Stimulated activated CD4-positive, alpha-beta T cell treated with anti-CD3 and anti-CD28 coated beads, TNF-alpha, amount 100 ng/mL, for 1 hour (primary cell): ENCODE measurements at places on chromosomes 3 and 15.

GRCh38 chr3:122609798-122610559, 32.5 kb downstream of the PARP15 start:
- no peak for DNase-seq

GRCh38 chr3:44030687-44031305, 210.9 kb upstream of the TOPAZ1 start:
- no peak for DNase-seq

DNA sequence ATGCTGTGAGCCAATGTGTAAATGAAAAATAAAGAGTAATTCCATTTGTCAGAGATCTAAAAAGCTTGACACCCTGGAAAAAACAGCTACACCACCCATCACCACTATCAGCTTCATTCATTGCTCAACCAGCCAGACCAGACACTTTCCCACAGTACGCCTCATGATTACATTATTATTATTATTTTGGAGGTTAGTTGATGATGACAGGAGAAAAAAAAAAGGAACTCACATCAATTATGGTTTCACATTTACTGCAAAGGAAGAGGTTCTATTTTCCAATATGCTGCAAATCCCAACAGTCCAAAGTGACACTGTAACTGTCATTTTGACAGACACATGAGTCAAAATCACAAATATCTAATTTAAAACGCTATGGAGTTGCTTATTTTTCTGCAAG, 134.7 kb upstream of the TSC22D2 start:
- no peak for DNase-seq

- no peak for DNase-seq
These were observed 646.0 kb downstream of the TUSC7 start for GRCh38 chr3:117355566-117355965.

- DNase-seq: no peak
These were observed 277.5 kb upstream of the AGTR1 start for GRCh38 chr3:148420242-148420641.

- DNase-seq: no peak
These were observed 28.1 kb upstream of the KLHL6 start for GRCh38 chr3:183583331-183584245.

GRCh38 chr3:114022145-114022802, 34.1 kb downstream of the CCDC191 start:
- no peak for DNase-seq

DNA sequence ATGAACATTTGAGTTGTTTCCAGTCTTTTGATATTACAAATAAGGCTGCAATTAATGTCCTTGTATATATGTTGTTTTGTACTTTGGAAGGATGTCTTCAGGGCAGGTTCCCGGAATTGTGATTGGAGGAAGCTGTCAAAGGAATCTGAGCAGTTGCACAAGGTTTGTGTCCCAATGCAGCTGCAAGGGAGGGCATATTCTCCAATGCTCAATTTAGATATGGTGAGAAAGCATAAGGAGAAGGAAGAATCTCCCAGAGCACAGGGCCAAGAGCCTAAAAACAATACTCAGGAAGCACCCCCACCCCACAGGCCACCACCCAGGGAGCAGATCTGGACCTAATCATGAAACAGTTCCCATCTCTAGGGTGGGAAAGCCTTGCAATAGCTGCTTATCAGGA, 228.0 kb upstream of the LRRFIP2 start:
- no peak for DNase-seq

DNA sequence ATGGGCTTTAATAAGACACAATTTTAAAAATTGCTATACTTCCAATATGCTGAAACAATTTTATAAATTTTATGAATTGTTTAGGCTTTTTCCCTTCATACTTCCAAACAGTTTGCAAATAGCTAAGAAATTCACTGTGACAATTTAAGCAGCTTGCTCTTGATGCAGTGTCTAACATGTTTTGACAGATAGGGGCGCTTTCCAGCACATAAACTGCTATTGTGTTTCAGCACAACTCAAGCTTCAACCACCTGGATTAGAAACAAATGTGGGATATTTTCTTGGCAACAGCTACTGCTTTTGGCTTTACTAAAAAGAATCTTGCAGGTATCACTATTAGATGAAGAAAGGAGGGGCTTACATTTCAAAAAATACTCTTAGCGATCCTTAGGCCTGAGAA, 565.8 kb upstream of the DPPA4 start:
- DNase-seq: no peak

DNA sequence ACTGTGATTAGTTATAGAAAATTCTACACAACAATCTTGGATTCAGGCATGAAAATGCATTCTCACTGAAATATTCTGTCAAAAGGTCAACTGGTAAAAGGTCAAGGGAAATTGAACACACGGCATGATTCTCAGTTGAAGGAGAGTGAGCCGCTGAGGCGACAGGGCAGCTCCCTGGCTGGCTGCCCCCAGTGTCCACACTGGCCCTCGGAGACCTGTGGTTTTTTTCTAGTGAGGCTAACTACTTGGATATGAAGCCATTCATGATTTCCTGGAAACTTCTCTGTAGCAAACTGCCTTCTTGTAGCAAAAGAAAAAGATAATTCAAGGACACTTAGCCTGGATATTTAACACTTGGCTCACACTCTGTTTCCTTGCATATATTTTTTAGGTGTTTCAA, 37.2 kb downstream of the AADACL2 start:
- DNase-seq: no peak

GRCh38 chr15:65424683-65425082, 1.9 kb upstream of the IGDCC4 start:
- DNase-seq: no peak

- DNase-seq: no peak
These were observed 127.2 kb downstream of the NFKBIZ start for GRCh38 chr3:101976473-101976872.

DNA sequence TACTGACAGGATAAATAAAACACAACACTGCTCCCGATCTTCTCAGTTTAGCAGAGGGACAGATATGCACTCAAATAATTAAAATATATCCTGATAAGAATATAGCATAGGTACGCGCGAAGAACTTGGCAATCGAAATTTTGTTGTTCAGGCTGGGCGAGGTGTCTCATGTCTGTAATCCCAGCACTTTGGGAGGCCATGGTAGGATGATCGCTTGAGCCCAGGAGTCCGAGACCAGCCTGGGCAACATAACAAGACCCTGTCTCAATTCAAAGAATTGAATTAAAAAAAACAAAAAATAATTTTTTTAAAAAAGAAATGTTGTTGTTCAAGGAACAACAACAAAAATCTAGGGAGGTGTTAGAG, 7.6 kb downstream of the B2M start:
- no peak for DNase-seq

DNA sequence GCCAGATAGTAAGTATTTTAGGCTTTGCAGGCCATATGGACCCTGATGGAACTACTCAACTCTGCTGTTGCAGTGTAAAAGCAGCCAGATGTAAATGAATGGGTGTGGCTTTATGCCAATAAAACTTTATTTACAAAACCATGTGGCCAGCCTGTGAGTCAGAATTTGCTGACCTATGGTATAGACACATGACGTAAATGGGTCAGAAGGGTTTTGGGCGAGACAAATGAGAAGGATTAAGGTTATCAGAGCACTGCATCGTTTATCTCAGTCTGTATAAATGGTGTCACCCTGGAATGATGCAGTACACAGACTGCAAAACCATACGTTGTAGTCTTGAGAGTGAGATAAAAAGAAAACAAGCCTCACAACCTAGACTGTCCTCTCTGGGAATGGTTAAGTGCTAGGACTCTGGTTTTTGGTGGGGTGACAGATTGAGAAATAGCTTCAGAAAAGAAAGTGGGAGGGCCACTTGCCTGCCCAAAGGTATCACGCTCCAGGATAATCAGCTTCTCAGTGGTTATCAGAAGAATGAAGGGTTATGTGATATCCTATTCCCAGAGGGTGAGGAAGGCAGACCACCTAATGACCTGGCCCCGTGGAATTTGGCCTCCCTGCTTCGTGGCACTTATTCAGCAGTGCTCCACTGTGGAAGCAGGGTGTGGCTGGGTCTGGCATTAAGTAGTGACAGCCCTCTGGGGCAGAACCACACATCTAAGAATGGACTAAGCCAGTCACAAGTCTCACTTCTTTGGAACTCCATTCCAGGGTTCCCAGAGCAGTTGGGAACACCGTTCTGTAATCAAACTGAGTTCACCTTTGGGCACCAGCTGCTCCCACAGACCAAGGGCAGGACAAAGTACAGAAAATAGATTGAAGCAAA, 46.1 kb downstream of the ABHD5 start:
- DNase-seq: no peak

DNA sequence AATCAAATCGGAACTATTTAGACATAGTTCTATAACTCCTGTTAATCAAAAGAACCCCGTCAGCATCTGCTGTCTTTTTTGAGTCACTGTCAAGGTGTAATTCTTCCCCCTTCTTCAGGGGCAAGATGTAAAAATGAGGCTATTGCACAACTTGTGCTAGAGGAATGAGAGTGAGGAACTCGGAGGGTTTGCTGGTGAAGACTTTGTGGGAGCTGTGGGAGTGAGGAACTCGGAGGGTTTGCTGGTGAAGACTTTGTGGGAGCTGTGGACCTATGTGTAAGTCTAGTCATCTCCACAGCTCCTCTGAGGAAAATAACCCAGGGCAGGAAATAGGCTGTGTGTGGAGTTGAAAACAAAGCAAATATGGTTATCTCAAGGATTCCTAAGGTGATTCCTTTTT, 2.5 kb upstream of the CERS3 start:
- DNase-seq: no peak

DNA sequence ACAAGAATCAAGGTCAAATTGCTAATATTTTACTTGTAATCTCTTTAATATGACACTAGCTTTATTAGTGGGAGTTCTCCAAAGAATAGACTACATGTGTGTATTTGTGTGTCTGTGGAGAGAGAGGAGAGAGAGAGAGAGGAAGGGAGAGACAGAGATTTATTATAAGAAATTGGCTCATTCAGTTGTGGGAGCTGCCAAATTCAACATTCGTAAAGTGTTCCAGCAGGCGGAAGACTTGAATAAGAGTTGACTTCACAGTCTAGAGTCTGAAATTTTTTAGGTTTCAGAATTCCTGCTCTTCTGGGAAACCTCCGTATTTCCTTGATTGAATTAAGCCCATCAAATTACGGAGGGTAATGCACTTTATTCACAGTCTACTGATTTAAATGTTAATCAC, 4.7 kb upstream of the CLDN1 start:
- DNase-seq: no peak

DNA sequence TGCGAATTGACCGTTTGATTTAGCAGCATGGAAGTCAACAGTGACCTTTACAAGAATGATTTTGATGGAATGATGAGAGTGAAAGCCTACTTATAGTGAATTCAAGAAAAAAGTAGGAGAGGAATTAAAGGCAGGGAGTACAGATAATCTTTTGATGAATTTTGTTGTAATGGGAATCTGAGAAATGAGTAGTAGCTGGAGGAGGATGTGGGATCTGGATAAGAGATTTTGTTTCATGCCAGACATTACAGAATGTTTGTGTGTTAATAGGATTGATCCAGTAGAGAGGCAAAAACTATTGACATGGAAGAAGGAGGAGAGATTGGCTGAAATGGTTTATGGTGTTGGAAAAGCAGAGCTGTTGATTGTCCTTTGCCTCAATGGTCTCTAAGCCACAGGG, 17.4 kb upstream of the ZNF609 start:
- no peak for DNase-seq

- no peak for DNase-seq
These were observed 9.0 kb downstream of the GOLIM4 start for GRCh38 chr3:168086541-168087260.

GRCh38 chr3:100912571-100912970, 80.7 kb downstream of the ABI3BP start:
- no peak for DNase-seq

GRCh38 chr15:88504445-88504844, 36.9 kb downstream of the MRPS11 start:
- DNase-seq: no peak

DNA sequence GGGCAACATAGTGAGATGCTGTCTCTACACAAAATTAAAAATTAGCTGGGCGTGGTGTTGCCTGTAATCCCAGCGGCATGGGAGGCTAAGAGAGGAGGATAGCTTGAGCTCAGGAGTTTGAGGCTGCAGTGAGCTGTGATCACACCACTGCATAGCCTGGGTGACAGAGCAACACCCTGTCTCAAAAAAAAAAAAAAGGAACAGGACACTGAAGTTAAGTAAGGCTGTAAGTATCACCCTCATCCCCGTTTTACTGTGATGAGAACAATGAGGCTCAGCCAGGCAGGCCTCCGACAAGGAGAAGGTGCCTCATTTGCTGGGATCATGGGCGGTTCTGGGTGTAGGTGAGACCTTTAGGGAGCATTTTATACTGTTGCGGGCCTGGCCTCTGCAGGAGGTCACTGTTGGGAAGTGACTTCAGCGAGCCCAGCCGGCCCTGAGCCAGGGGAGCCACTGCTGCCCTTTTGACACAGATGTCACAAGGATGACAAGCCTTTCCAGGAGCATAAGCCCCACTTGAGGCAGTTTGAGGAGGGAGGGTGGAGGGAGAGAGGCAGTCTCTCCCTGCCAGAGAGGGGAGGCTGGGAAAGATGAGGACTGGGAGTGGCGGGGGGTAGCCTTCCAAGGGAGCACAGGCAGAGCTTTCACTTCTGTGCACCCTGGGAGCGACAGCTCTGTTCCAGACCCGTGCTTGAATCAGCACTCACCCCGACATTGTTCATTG, 30.8 kb downstream of the IRAK2 start:
- DNase-seq: no peak

- DNase-seq: no peak
These were observed 13.2 kb downstream of the GRK7 start for GRCh38 chr3:141776376-141776775.

- no peak for DNase-seq
These were observed 331.5 kb upstream of the CFAP20DC start for GRCh38 chr3:59381282-59381681.

- no peak for DNase-seq
These were observed 905.8 kb downstream of the IGSF11 start for GRCh38 chr3:118128886-118129285.

DNA sequence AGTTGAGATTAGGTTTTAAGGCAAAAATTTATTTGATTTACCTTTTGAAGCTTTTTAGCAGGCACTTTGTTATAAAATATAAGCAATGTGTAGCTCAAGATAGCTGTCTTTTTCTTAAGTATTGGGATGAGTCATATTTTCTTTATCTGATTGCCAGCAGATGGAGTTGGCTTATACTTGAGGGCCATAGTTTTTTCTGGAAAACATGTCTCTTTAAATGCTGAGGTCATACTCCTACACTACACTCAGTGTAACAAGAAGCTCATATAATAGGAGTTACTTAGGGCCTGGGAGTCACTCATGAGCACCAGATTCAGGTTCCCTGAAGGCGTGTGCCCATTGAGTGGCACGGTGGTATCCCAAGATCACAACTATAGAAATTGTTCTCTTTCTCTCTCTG, 579.8 kb downstream of the EDEM1 start:
- DNase-seq: no peak

GRCh38 chr3:122560680-122561079, 3.4 kb downstream of the PARP9 start:
- no peak for DNase-seq

GRCh38 chr3:73041537-73041936, 19.9 kb upstream of the EBLN2 start:
- DNase-seq: no peak

DNA sequence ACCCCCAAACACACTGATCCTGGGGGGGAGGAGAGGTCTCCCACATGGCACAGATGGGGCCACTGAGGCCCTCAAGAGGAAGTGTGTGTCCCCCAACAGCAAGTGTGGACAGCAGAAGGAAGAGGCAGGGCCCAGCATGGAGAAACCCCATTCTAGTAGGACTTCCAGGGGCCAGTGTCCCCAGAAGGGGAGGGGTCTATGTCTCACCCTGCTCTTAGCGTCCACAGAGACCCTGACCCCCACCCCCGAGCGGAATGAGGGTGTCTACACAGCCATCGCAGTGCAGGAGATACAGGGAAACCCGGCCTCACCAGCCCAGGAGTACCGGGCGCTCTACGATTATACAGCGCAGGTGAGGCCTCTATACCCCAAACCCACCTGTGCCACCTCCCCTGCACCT, 35.3 kb downstream of the TSPAN3 start:
- no peak for DNase-seq

- no peak for DNase-seq
These were observed 4.4 kb upstream of the PLAAT1 start for GRCh38 chr3:193236599-193236998.
